KBM-7 (cell line): ENCODE measurements at places on chromosomes 5 and 9.

- no peak for DNase-seq
These were observed 890.5 kb upstream of the CTNND2 start for GRCh38 chr5:12794476-12795332.

GRCh38 chr9:94843134-94843533 is 116.6 kb downstream of the AOPEP start:
- DNase-seq = no peak

DNA sequence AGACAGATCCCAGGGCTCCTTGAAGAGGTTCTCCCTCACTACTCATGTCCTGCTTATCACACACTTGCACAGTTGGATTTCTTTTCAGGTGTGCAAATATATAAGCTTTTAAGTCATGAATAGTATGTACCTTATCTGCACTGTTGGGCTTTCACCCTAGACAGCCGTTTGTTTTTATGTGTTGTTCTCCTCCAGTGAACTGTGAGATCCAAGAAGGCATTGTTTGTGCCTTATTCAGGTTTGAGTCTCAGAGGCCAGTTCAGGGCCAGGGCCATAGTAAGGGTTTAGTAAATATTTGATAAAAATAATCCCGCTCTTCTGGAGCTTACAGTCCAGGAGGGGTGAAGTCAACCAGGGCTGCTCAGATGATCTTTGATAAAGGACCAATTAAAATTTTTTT is 480.0 kb downstream of the TMEM38B start:
- no peak for DNase-seq

DNA sequence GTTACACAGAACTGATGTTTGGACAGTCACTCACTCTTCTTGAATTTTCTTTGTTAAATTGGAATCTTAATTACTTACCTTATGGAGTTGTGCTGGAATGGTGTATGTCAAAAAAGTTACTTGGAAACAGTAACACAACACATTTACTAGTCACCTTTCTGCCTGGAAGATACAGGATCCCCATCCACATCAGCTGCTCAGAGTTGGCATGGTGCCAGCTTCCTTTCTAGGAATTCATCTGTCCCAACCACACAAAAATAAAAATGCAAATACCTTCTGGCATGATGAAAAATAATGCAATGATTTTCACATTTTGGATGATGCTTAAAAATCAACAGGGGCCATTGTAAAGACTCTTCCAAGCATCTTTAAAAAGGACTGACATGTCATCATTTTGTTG is 341.5 kb downstream of the TMEM38B start:
- no peak for DNase-seq

GRCh38 chr9:111631214-111631971 is at the start of gene DNAJC25:
TSS of gene DNAJC25 (plus strand) at chr9:111631334. CDS start at chr9:111631408, 74 bp downstream.
- DNase-seq = peak; percentile 98

DNA sequence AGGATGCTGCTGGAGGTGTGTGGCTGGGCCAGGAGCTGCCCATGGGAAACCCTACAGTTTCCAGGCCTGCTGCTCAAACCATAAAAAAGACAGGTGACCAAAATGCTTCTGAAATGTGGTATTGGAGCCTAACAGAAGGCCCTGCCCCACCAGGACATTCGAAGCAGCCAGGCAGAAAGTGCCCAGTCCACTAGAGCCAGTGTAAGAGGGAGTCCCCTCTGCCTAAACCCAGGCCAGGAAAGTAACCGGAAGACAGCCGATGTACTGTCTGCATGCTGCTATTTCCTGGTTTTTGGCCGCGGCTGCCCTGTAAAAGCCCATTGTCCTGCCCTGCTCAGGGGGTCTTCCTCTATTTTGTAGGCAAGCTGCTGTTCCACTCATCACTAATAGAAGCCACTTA is 150.7 kb upstream of the IRX2 start:
- DNase-seq = no peak

DNA sequence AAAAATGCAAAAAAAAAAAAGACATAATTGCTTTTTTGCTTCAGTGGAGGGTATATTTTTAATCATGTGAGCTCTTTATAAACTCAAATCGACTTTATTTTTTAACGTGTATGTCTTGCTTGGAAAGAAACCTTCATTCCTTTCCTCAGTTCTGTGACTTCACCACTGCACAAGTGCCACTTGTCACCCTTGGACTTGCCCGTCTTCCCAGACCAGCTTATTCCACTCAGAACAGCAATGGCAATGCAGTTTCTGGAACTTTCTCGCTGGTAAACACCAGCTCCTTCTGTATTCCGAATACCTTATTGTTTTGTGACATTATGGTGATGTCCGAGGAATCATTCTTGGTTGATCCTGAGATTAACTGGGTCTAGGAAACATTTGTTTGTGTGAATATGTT is 440.5 kb upstream of the ADAMTS16 start:
- no peak for DNase-seq

DNA sequence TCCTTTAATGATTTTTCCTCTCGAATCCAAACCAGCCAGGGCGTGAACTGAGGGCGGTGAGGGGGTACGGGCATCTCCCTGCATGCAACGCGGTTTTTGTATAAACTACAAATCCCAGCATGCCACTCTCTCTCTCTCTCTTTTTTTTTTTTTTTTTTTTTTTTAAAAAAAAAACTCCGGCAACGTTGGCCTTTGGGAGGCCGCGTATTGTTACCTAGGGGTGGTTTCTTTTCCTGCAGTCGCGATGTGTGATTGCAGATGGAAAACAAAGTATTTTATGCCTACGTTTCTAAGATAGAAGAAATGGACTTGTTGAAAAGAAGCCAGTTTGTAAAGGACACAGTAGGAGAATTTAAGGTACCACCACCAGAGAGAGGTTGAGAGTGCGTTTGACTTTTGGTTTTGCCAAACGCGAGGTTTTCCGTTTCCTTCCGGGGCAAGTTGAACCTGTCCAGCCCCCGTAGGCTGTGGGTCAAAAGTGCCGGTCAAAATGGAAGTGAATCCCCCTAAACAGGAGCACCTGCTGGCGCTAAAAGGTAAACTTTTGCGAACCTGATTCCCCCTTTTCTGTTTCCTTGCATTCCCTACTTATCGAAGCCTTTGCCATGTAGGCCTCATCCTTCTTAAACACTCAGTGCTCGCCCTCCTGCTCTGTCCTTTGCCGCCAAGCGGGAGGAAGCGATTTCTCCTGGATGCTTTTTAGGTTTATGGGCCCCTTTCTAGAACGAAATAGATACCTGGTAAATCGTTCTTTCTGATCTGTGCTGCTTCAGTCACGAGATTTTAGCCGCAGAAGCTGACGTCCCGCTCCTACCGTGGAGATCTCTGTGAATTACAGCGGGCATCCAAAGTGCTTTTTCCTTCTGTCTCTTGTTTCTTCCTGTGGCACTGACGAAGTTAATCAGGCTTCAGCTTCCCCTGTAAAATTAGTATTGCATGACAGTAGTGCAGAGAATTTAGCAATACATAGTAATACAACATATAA is at the start of the genes SHLD3 and TRAPPC13:
Gene SHLD3 (plus strand): TSS at position 457 of the 985 bp plus-strand sequence. CDS start 4,561 bp downstream, outside the sequence.
Gene TRAPPC13 (plus strand): TSS at position 457 of the 985 bp plus-strand sequence. CDS start 34 bp downstream, at position 491.
- DNase-seq = peak; percentile 97

- no peak for DNase-seq
These were observed 15.3 kb downstream of the ABLIM3 start for GRCh38 chr5:149156435-149157083.

GRCh38 chr5:100832252-100833230 is 70.5 kb downstream of the ST8SIA4 start:
- no peak for DNase-seq

- DNase-seq = no peak
These were observed 67.1 kb downstream of the EPB41L4B start for GRCh38 chr9:109253637-109254284.

DNA sequence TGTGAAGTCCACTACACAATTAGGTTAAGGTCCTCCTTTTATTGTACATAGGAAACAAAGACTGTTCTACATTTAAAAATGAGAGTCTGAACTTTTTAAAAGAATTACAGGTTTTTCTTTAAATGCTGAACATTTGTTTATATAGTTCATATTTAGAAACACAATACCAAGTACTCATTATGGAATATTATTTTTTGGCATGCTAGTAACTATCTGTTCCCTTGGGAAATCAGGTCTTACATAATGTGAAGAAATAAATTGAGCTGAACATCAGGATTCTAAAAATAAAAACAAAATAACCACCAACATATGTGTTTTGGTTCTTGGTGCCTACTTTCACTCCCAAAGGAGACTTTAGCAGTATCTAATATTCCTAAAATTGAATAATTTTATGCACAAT is 230.5 kb upstream of the IZUMO3 start:
- DNase-seq = no peak

- no peak for DNase-seq
These were observed 13.8 kb downstream of the SGTB start for GRCh38 chr5:65708145-65708544.

GRCh38 chr9:123821619-123822018 is 108.3 kb downstream of the DENND1A start:
- DNase-seq = no peak

- no peak for DNase-seq
These were observed 127.1 kb downstream of the DAB2IP start for GRCh38 chr9:121778252-121779225.

GRCh38 chr9:79619930-79620329 is 48.2 kb downstream of the TLE4 start:
- DNase-seq = no peak

- DNase-seq = no peak
These were observed 12.2 kb upstream of the ADGRD2 start for GRCh38 chr9:124438091-124438490.

- DNase-seq = no peak
These were observed 51.2 kb upstream of the ROR2 start for GRCh38 chr9:92001244-92001643.

DNA sequence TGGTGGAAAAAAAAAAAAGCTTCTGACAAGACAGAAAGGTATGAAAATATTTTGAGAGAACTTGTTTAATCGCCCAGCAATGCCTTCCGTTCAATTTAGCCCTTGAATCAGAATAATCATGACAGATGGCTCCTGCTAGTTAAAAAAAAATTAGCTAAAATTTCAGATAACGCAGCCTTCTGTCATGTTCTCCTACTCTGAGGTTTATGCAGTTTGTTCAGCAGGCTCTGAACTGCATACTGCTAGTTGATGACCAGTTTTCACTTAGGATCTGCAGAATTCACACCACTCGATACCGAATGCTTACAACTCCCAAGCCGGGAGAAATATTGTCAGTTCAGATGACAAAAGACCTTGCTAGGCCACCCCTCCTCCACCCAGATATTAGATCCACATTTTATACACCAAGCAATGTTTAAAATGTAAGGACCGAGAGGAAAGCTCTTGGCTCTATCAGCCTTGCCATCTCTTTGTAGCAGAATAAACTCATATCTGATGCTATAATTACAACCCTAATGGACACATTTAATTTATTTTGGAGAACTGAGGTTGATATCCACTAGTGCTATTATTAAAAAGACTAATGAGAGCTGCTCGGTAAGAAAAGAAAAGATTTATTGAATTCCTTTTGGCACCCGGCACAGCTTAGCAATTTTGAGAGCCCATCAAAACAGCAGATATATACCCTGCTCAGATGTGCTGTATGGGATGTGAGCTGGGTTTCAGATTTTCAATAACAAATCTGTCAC is 322.8 kb downstream of the GLIS3 start:
- no peak for DNase-seq

DNA sequence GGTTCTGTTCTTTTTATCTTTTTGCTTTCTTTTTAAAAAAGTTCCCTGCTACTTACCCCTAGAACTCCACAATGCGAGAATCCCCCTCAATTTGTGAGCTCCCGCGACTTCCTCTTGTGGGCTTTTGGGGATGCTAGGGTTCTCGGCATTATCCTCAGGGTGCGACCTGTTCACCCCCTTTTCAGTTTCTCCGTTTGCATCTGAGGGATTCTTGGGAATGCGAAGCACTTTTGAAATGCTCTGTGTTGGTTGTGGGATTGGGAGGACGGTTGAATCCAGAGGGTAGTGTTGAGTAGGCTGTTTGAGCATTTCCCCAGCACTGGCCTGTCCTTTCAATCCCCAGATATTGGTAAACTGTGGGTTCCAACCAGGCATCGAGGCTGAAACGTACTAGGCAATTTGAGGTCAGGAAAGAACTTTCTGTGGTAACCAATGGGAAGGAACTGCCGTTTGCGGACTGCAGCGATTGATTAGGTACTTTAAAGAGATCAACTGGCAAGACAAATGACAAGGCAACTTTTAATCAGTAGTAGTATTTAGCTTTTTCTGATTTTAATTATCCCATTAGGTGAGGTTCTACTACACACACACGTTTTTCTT is 415 bp downstream of the XRCC4 start:
- DNase-seq = no peak

- no peak for DNase-seq
These were observed 37.3 kb upstream of the TRIO start for GRCh38 chr5:14105718-14106410.

DNA sequence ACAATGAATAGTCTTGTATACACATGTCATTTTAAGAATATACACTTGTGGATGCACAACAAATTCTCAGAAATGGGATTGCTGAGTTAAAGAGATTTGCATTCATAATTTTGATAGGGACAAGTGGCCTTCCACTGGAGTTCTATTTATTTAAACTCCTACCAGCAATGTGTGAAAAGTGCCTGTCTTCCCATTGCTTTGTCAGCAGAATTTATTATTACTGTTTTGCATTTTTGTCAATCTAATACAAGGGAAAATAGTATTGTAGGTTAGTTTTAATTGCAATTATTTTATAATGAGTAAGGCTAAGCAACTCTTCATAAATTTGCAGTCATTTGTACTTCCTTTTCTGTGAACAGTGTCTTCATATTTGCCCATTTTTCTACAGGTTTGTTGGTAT is 55.0 kb downstream of the C9orf57 start:
- no peak for DNase-seq

GRCh38 chr5:81839034-81839433 is 88.1 kb upstream of the SSBP2 start:
- DNase-seq = no peak
